ENCODE measurements at places on chromosomes 11 and 22. TPM values are rescaled to one million over a fixed set of nuclear protein-coding genes. Genes with fewer than 3 reads are reported as not detected.

DNA sequence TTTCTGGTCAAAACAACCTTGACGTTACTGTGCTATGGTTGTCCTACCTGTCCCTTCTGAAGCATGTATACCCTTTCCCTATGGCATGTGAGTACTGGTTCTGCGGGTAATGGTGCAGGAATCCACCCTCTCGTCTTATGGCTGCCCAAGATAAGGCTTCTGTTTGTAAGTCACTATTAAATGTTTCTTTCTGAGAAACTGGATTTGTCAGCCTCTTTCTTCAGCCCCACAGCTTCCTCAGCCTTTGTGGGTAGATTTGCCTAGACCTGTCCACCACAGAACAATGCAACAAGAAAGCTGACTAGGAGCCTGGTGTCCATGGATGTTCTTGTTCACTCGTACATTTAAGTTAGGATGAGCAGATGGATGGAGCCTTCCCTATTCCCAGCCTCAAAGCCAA lies 14.4 kb downstream of the MMP7 start:
- no peak overlapping the region for H3K27ac ChIP-seq
- H3K27me3 ChIP-seq = no peaks in the 10 kb centered on the region
- H3K4me3 ChIP-seq = no peak overlapping the region
- H3K36me3 ChIP-seq = no peaks in the 10 kb centered on the region

DNA sequence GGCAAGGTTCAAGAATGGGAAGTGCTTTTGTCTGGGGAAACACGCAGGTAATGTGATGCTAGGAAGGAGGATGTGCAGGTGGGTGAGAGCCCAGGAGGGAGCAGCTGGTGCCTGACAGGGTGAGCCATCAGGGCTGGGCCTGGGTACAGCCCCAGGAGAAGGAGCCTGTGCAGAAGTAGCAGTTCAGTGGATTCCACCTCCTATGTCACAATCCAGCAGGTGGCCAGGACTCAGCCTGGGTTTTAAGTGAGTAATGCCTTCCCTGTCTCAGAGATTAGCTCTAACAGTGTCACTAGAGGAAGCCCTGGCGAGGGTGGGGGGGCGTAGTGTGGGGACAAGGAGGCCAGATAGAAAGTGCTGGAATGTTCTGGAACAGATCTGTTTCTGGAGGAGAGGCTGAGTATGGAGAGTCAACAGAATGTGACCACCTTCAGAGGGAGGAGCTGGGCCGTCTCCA lies 8.1 kb downstream of the RIC8A start:
- no peak overlapping the region for H3K4me3 ChIP-seq
- peak overlapping the region; percentile 78 for H3K27ac ChIP-seq
- peaks cover 49% of the 10 kb centered on the region for H3K36me3 ChIP-seq
- peaks cover 21% of the 10 kb centered on the region for H3K4me1 ChIP-seq
- H3K27me3 ChIP-seq = no peaks in the 10 kb centered on the region

The F2 gene
- not detected for total RNA-seq

GRCh38 chr11:117924631-117925170 lies 4.5 kb downstream of the TMPRSS13 start:
- H3K27ac ChIP-seq = no peak overlapping the region
- no peaks in the 10 kb centered on the region for H3K4me1 ChIP-seq
- no peaks in the 10 kb centered on the region for H3K36me3 ChIP-seq
- H3K27me3 ChIP-seq = peaks cover 21% of the 10 kb centered on the region

The ACAT1 gene
- 118 TPM for total RNA-seq

The MICAL3 gene
- total RNA-seq = 63.6 TPM

DNA sequence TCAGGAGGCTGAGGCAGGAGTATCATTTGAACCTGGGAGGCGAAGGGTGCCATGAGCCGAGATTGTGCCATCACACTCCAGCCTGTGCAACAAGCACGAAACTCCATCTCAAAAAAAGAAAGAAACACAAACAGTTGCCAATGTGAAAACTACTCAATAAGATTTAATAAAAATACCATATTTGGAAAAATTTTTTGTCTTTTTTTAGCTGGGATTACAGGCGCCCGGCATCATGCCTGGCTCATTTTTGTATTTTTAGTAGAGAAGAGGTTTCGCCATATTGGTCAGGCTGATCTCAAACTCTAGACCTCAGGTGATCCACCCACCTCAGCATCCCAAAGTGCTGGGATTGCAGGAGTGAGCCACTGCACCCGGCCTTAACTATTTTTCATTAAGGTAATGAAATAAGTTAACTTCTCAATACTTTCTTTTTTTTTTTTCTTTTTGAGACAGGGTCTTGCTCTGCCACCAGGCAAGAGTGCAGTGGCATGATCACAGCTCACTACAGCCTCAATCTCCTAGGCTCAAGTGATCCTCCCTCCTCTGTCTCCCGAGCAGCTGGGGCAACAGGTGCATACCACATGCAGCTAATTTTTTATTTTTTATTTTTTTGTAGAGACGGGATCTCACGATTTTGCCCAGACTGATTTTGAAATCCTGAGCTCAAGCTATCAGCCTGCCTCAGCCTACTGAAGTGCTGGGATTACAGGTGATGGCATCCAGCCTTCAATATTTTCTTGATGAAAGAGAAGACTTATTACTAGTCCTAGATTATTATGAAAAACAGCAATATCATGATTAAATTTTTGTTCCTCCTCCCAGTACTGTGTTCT lies 4746.2 kb upstream of the OR11H1 start:
- no peaks in the 10 kb centered on the region for H3K36me3 ChIP-seq
- H3K27me3 ChIP-seq = no peaks in the 10 kb centered on the region
- H3K4me1 ChIP-seq = no peaks in the 10 kb centered on the region
- H3K4me3 ChIP-seq = no peak overlapping the region

- H3K4me3 ChIP-seq = no peak overlapping the region
- no peak for DNase-seq
- H3K27me3 ChIP-seq = no peaks in the 10 kb centered on the region
- no peak overlapping the region for H3K27ac ChIP-seq
- H3K4me1 ChIP-seq = no peaks in the 10 kb centered on the region
Observed at GRCh38 chr11:92109466-92109865, 115.2 kb upstream of the FAT3 start.

GRCh38 chr11:93287434-93287833 lies 43.1 kb upstream of the DEUP1 start:
- no peaks in the 10 kb centered on the region for H3K36me3 ChIP-seq
- DNase-seq = no peak
- no peak overlapping the region for H3K4me3 ChIP-seq

The MMP1 gene
- 610 TPM for total RNA-seq

DNA sequence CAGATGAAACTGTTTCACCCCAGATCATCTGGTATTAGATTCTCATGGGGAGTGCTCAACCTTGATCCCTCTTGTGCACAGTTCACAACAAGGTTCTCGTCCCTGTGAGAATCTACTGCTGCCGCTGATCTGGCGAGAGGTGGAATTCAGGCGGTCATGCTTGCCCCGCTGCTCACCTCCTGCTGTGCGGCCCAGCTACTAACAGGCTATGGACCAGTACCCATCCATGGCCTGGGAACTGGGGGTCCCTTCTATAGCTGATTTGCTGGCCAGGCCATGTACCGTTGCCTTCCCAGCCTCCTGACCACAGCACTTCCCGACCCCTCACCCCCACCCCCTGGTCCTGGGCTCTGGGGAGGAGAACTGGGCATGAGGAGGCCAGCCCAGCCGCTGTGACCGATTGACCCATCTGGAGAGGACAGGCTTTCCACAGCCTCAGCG lies 2.6 kb downstream of the PHLDA2 start:
- H3K27me3 ChIP-seq = no peaks in the 10 kb centered on the region
- DNase-seq = no peak
- peaks cover 16% of the 10 kb centered on the region for H3K4me1 ChIP-seq
- no peaks in the 10 kb centered on the region for H3K36me3 ChIP-seq
- H3K27ac ChIP-seq = no peak overlapping the region

Measured in A673 (cell line).